ENCODE measurements at places on chromosomes 11 and 22.

DNA sequence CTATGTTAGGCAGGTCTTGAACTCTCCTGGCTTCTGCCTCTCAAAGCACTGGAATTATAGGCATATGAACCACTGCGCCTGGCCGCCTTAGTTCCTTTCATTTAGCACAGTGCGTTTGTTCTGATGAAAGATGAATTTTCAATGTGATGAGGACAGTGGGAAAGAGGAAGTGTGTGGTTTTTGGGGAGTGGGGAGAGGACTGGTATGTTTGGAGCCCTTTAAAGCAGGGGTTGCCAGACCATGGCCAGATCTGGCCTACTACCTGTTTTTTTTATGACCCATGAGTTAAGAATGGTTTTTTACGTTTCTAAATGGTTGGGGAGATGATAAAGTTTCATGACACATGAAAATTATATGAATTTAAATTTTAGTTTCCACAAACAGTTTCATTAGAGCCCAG is 12.5 kb downstream of the ATXN10 start:
- DNase-seq = no peak

- DNase-seq = no peak
Observed at GRCh38 chr22:20027966-20028854, 7.3 kb downstream of the TANGO2 start.

GRCh38 chr11:95361180-95361579 is 130.2 kb upstream of the SESN3 start:
- no peak for DNase-seq

DNA sequence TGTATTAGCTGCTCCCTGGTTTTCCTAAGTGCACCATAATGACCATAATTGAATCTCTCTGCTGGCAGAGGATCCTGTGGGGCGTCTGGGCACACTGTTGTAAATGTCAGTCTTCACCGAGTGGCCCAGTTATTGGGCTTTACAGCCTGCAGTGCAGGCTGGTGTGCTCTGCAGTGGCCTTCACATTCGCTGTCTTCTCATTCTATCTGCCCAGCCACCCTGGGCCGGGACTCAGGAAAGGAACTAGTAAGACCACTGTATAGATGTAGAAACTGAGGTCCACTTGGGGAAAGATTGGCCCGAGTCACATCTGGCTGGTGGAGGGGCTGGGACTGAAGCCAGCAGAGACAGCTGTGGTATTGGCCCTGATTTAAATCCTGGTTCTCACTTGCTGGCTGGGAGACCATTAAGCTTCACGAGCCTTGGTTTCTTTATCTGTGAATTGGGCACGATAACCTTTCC is 49.3 kb downstream of the TSPAN18 start:
- DNase-seq = no peak

GRCh38 chr11:64999478-64999877 is 2.7 kb upstream of the BATF2 start:
- no peak for DNase-seq

DNA sequence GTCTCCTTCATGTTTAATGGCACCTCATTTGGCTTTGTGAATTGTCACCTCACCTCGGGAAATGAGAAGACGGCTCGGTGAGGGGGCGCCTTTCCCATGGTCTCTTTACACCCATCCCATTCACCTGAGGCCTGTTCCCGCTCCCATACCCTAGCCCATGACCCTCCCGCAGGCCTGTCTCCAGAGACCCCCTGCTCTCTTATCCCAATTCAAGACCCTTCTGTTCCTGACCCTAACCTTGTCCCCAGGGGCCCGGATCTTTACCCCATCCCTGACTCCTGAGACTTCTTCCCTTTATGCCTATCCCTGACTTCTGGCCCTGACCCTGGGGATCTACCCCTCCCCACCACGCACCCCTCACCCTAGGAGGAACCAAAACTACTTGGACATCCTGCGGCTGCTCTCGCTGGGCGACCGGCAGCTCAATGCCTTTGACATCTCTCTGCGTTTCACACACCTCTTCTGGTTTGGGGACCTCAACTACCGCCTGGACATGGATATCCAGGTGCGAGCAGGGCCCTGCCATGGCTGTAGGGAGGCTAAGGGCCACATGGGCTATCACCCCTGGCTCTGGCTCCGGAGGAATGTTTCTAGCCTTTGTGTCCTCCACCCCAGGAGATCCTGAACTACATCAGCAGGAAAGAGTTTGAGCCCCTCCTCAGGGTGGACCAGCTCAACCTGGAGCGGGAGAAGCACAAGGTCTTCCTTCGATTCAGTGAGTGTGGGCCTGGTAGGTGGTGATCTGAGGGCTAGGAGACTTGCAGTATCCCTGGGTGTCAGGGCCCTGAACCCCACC is 7.9 kb downstream of the INPPL1 start:
- no peak for DNase-seq

- DNase-seq = no peak
Observed at GRCh38 chr11:93958991-93959390, 62.2 kb upstream of the HEPHL1 start.

- no peak for DNase-seq
Observed at GRCh38 chr11:73194034-73194507, 24.0 kb upstream of the P2RY2 start.

- DNase-seq = no peak
Observed at GRCh38 chr22:17788528-17789378, 14.5 kb upstream of the BID start.

DNA sequence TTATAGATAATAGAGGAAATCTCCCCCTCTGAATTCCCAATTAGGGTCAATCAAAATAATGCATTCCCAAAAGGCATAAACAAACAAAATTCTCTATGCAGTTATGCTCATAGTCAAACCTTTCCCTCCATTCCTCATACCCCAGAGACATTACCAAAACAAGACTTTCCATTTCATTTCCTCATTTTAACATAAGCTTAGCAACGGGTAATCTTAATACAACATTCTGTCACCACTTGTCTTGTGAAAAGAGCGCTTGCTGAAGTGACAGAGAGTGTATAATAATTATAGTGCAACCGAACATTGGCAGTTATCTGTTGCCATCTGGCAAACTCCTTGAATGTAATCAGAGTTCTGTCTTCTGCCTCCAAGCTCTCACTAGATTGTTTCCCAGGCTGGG is 1.2 kb upstream of the SLN start:
- DNase-seq = no peak

DNA sequence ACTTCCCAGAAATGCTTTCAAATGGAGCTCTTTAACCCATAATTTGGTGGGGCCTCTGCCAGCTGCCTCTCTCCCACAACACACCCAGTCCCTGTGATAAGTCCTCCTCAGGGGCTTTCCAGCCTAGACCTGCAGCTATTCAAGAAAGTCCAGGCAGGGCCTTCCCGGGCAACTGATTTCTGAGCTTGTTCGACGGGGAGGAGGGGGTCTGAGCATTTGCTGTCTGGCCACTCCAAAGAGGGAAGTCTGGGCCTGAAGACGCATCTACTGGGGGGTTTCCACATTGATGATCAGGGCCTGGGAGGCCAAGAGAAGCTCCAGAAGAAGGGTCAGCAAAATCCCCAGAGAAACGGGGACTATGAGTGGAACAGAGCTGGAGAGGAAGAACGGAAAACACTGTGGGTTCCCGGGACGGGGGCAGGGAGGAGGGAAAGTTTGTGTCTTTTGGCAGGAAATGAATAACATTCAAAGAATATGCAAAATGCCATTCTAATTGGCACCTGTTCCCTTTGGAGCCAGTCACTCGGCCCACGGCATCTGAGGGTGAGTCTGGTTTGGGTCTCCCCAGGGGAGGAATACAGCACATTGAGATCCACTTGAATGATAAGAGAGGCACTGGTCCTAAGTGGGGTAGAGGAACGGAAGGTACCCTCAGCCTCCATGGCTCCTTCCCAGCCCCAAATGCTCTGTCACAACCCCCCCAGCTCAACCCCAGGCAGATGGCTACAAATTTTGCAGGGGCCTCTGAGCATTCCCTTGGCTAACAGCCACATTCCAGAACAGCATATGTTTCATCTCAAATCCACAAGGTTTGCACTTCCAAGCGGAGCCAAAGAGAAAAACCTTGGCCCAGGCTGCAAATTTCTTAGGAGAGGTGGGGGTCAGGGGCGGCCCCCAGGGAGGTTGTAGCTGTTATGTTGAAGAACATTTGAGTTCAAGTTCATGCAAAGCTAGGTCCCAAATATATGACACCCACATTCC is 72.0 kb downstream of the RPUSD4 start:
- no peak for DNase-seq

GRCh38 chr22:35863432-35863831 is 145.8 kb downstream of the APOL5 start:
- DNase-seq = no peak

DNA sequence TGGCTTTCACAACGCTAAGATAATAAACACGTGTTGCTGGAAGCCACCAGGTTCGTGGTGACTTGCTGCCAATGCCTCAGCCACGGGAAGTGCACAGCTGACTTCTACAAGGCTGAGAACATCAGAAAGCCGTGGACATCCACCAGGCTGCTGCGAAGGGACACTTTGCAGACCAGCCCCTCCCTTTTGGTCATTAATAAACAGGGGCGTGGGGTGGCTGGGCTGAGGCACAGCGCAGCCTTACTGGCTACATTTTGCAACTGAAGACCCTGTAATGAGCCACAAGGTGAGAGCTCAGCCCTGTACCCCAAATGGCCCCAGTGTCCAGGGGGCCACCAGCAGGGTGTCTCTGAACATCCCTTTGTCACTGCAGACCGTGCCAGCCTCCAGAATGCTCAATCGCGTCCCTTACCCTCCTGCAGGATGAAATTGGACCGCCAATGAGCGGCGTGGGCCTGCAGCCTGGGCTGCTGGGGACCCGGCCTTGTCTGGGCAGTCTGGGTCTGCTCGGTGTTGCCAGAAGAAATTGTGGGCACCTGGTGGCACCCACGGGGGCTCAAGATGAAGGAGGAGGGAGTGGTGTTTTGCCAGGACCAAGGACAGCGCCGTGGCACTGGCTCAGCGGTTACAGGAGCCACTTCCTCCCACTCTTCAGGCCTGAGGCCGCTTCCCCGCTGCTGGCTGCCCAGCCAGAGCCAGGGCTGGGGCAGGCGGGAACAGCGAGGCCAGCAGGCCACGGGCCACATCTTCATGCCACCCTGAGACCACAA is 181.9 kb downstream of the CTTN start:
- DNase-seq = no peak

- DNase-seq = peak; percentile 64
Observed at GRCh38 chr22:37198258-37199102, 10.4 kb upstream of the C1QTNF6 start.

DNA sequence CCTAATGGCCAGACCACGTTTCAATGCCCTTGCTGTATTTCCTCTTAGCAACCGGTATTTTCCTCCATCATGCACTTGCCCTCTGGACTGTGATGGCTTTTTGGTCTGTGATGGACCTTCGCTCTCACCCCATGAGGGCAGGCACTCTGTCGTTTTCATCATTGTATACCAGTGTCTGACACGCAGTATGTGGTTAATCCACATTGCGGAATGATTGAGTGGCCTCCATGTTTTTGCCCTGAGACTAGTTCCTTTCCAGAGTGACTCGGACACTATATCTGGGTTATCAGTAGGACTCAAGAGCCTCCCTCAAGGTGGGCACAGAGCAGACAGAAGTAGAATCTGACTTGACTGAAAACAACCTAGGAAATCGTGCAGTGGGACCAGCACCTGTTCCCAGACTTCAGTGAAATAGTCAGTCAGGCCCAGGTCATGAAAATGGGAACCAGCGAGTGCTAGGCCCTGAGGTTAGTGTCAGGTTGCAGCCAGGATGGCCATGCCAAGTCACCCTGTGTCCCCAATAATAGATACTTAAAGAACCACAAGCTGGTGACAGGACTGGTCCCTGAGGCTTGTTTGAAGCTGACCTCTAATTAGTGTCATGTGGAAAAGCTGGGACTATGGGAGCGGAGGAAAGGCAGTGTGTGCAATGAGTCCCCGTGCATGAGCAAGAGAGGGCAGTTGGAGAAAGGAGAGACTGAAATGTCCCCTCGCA is 464.7 kb downstream of the INSC start:
- no peak for DNase-seq

DNA sequence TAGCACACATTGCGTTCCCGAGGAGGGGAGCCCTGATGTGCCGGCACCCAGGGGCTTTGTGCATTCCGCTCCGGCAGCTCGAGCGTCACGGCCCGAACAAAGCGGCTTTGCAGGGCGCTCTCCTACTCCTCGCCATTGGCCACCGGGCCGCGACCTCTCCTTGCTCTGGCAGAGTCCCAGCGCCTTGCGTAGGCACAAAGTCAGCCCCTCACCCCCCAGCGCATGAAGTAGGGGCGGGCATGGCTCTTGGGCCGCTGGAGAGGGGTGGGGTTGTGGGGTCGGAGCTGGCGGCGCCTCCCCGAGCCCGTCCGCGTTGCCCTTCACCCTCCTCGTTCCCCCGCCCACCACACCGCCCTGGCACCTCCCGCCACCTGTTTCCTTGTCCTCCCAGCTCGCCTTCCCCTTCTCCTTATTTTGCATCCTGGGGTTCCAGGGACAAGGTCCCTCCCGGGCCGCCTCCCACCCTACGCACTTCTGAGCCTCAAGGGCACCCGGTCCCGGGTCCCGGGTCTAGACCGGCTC is 753 bp upstream of the PPARA start:
- peak; percentile 66 for DNase-seq

DNA sequence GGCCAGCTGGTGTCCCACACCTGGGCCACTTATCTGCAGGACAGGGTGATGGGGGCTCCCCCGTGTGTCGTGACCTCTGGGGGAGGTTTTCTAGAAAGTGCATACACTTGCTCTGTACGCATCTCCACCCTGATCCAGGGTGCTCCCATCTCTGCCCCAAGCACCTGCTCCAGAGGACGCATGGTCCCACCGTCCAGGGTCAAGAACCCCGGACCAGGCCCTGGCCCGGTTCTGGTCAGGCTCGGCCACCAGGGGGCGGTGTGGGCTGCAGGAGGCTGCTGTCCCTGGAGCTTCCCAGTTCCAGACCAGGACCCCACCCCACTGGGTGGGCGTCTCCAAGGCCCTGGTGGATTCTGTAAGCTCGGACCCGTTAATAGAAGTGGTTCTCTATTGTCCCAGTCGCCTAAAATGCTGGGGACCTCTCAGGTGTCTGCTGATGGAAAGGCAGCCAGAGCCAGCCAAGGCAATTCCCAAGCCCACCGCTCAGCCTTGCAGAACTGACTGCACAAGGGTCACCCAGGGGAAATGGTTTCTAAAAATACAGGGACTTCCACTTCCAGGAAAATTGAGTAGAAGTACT is 34.7 kb upstream of the SEPTIN5 start:
- DNase-seq = no peak

GRCh38 chr22:27242474-27242873 is 559.1 kb downstream of the MN1 start:
- no peak for DNase-seq

DNA sequence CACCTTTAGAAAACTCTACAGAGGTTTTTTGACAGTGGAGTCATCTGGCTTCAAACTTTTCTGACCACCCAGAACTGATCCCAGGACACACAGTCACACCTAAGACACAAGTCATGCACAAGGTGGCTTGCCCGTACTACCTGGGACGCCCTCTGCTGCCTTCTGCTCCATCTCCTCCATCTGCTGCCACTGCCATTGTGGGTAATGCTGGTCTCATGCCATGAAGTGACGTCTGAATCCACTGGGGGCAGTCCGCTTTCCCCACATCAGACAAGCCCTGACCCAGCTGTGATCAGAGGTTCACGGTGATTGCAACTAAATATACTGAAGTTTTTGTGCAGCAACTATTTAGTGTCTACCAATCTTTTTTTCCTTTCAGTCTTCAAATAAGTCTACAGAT is 5.4 kb upstream of the NDUFS8 start:
- DNase-seq = no peak

GRCh38 chr11:101436511-101437142 is 147.2 kb downstream of the TRPC6 start:
- DNase-seq = no peak

GRCh38 chr11:73995247-73995646 is 12.6 kb upstream of the UCP2 start:
- DNase-seq = no peak

GRCh38 chr11:119316016-119316728 is 758 bp downstream of the MCAM start:
- no peak for DNase-seq

- DNase-seq = no peak
Observed at GRCh38 chr22:50540381-50540780, 5.3 kb upstream of the KLHDC7B start.
